Activated CD4-positive, alpha-beta T cell treated with anti-CD3 and anti-CD28 coated beads, Interleukin-2, amount 10 ng/mL, durations not matched to agents 7 days and 5 days (primary cell): ENCODE measurements at places on chromosomes 4 and X.

GRCh38 chr4:88275516-88275915 is 8.8 kb downstream of the PPM1K start:
- DNase-seq = no peak

GRCh38 chr4:57109847-57110639 is at the start of gene IGFBP7:
Gene IGFBP7, minus strand, starts transcription at chr4:57110385. Its CDS starts 34 bp downstream, at chr4:57110351.
- no peak for DNase-seq

DNA sequence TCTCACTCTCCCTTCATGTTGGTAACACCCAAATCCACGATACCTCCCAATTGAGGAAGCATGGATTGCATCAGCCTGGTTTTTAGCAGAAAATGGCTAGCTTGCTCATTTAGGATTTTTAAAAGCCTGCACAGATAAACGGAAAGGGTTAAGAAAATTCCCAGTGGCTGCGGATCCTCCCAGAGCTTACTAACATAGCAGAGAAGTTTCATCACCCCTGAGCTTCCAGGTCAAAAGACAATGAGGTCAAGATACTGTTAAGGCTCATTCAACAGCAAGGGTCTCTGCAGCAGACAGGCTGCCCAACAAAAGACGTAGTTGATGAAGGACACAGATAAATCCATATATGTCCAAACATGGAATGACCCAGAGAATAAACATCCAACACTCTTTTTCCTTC is 220.2 kb downstream of the ASMT start:
- no peak for DNase-seq

DNA sequence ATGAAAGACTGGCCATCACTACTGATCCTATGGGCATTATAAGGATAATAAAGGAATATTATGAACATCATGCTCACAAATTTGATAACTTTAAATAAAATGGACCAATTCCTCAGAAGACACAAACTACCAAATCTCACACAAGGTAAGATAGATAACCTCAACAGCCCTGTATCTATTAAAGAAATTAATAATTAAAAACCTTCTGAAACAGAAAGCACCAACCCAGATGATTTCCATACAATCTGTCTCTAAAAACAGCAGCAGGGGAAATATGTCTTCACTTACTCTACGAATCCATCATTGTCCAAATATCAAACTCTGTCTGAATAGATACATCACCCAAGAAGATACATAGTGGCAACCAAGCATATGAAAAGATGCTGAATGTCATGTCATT is 55.2 kb downstream of the LCORL start:
- no peak for DNase-seq

DNA sequence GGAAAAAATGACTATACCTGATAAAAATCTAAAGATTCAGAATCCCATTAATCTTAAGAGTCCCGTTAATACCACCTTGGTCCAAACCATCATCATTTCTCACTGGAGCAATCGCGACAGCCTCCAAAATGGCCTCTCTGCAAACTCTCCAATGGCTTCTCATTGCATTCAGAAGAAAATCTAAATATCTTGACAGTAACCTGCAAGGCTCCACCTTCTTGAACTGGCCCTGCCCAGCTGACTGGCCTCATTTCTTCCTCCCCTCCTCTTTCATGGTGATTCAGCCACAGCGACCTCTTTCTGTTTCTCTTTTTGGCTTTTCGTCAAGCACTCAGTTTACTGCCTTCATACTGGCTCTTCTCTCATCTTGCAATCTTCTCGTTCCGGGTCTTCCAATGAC is 56.2 kb upstream of the GPRIN3 start:
- DNase-seq = no peak

DNA sequence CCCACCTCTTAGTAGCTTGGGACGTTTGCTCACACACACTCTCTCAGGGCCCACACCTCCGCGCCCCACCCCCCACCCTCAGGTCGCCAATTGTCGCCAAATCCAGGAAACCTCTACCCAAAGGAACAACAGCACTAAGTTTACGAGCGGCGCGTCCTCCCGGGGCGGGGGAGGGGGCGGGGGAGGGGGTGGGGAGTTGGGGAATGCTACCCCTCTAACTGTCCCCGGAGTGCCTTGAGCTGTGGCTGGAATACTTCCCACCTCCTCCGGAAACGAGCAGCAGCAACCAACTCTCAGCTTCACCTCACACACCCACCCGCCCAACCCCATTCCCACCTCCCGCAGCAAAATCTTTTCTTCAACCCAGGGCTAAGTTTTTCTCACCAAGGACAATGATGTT is 135.6 kb upstream of the ZIC3 start:
- no peak for DNase-seq
